Kidney (tissue), 22 donors: ENCODE measurements at places on chromosomes 13 and 19. TPM values are rescaled to one million over a fixed set of nuclear protein-coding genes. Genes with fewer than 3 reads are reported as not detected.

DNA sequence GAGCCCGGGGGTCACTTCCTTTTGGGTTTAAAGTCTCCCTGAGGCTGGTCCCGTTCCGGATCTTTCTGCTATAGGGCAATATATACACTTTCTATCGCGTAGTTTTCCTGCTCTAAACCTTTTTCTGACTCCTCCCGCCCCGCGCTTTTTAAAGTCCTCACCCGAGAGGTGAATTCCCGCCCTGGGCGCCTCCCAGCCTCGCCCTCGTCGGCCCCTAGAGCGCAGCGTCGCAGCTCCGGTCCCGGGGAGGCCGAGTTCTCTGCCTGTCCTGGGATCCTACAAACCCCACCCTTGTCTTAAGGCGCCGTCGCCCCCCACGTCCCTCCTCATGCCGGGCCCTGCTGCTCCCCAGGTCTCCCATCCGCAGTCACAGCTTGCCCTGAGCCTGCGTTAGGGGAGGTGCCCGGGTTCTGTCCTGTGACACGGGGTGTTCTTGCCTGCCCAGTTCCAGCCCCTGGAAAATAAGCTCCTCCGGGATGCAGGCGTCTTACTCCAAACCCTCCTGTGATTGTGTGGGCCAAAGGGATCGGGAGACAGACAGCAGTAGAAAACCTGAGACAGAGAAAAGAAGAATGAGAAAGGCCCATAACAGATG lies 491 bp downstream of the ZNF525 start:
- DNase-seq = no peak

The IGFLR1 gene
- 26.0 TPM for polyA plus RNA-seq

The NOVA2 gene
- 0.95 TPM for polyA plus RNA-seq

The RNF17 gene
- not detected for polyA plus RNA-seq

DNA sequence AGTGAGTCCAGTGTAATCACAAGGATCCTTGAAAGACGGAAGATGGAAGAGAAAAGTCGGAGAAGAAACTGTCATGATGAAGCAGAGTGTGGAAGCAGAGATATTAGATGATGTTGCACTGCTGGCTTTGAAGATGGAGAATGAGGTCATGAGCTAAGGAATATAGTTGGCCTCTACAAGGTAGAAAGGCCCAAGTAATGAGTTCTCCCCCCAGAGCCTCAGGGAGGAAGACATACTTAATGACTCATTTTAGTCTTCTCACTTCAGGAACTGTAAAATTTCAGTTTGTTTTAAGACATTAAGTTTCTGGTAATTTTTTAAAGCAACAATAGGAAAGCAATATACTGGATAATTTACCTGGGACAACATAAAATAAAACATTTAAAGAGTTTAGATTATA lies 1331.5 kb upstream of the PCDH20 start:
- no peak for DNase-seq

- peak; percentile 48 for DNase-seq
Observed at GRCh38 chr19:11480715-11481533, at the start of gene ELAVL3. TSS of gene ELAVL3 (minus strand) at chr19:11481046. CDS start at chr19:11480608, 438 bp downstream.

The TMEM86B gene
- 4.6 TPM for polyA plus RNA-seq

GRCh38 chr13:114173272-114173671 lies 5.8 kb upstream of the CFAP97D2 start:
- no peak for DNase-seq

The FCHO1 gene
- polyA plus RNA-seq = 0.52 TPM

The VSTM1 gene
- polyA plus RNA-seq = 1.0 TPM

DNA sequence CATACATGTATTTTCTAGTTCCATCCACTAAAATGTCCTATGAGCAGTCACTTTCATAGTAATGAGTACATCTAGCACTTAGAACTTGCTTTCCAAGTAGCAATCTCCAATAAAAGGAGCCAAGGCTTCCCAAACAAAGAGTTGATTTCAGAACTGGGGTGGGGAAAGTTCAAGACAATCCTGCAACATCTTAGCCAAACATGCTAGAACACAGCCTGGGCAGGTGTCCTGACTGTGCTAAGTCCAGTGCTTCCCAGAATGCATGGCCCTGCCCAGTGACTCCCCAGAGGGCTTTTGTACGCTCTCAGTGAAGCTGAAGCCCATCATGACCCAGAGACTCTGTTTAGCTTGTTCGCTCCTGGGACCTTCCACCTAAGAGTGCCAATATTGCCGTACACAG lies 106.7 kb upstream of the UBAC2 start:
- DNase-seq = no peak

- no peak for DNase-seq
Observed at GRCh38 chr13:110023729-110024644, 237.6 kb upstream of the IRS2 start.

The DAND5 gene
- polyA plus RNA-seq = not detected

- DNase-seq = no peak
Observed at GRCh38 chr19:50932018-50932689, 20.7 kb downstream of the KLK5 start.

DNA sequence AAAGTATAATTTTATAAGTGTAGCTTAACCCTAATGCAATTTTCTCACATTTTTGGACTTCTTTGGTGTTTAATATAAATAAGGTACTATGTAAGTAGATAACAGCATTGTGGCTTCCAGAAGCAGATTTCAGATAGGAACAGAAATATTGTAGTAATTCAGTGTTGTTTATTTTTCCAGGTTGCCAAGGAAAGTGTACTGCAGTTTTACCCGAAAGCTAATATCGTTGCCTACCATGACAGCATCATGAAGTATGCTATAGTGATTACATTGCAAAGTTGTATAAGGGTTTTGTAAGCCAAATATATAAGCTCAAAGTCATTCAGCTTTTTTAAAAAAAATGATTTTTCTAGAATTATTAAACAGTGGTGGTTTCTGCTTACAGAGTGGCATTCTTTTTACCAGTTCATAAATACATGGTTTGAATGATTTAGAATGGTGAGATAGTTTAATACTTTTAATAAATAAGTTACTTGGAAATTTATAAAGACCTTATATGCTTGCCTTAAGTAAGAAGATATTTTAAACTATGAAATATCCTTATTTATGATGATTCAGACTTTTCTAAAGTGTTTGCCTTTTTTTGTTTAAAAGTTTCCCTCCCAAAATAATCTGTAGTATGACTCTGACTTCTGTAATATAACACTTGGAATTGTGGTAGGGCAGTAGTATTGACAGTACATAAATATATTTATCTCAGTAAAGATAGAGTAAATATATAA lies 3.7 kb downstream of the UBA2 start:
- DNase-seq = no peak

The GPR4 gene
- polyA plus RNA-seq = 6.8 TPM

The ZNF71 gene
- 3.5 TPM for polyA plus RNA-seq
